K562 (cell line): ENCODE measurements at places on chromosomes 13 and 19. TPM values are rescaled to one million over a fixed set of nuclear protein-coding genes. Genes with fewer than 3 reads are reported as not detected.

- no peak overlapping the region for H3K4me3 ChIP-seq
- no peaks in the 10 kb centered on the region for H3K27me3 ChIP-seq
- no peak for DNase-seq
- no peaks in the 10 kb centered on the region for H3K36me3 ChIP-seq
- no peaks in the 10 kb centered on the region for H3K4me1 ChIP-seq
Observed at GRCh38 chr13:40283666-40284065, 382.8 kb downstream of the FOXO1 start.

- no peaks in the 10 kb centered on the region for H3K27me3 ChIP-seq
- H3K27ac ChIP-seq: no peak overlapping the region
- peaks cover 4% of the 10 kb centered on the region; the same call in 2 of the 3 replicates for H3K4me1 ChIP-seq
Observed at GRCh38 chr19:18167975-18168645, 5.5 kb upstream of the IFI30 start.

DNA sequence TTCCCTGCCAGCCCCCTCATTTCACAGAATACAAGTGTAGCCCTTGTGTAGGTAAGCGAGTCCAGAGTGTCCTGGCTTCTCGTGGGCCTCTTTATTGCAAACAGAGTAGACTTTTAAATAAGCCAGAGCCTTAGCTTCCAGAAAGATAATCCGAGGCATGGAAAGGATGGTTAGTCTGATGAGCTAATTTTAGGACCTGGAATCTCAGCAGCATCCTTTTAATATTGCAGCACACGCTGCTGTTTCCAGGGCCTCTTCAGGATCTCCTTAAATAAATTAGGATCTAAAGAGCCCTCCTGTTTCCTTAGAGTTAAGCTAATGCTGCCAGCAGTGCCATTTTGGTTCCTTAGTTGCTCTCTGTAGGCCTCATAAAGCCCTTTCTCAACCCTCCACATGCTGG is 99.2 kb downstream of the RFC3 start:
- H3K4me3 ChIP-seq: no peak overlapping the region
- no peak overlapping the region for H3K27ac ChIP-seq
- H3K27me3 ChIP-seq: no peaks in the 10 kb centered on the region
- H3K36me3 ChIP-seq: no peaks in the 10 kb centered on the region
- no peak for DNase-seq

ICAM3 gene
- 29.7 and 31.1 TPM in 2 replicates for polyA plus RNA-seq

PLK5 gene
- 0.07 and 0.27 TPM in 2 replicates for polyA plus RNA-seq

COL5A3 gene
- polyA plus RNA-seq: 0.01 TPM in 1 of 2 replicates, not detected in the other

DNA sequence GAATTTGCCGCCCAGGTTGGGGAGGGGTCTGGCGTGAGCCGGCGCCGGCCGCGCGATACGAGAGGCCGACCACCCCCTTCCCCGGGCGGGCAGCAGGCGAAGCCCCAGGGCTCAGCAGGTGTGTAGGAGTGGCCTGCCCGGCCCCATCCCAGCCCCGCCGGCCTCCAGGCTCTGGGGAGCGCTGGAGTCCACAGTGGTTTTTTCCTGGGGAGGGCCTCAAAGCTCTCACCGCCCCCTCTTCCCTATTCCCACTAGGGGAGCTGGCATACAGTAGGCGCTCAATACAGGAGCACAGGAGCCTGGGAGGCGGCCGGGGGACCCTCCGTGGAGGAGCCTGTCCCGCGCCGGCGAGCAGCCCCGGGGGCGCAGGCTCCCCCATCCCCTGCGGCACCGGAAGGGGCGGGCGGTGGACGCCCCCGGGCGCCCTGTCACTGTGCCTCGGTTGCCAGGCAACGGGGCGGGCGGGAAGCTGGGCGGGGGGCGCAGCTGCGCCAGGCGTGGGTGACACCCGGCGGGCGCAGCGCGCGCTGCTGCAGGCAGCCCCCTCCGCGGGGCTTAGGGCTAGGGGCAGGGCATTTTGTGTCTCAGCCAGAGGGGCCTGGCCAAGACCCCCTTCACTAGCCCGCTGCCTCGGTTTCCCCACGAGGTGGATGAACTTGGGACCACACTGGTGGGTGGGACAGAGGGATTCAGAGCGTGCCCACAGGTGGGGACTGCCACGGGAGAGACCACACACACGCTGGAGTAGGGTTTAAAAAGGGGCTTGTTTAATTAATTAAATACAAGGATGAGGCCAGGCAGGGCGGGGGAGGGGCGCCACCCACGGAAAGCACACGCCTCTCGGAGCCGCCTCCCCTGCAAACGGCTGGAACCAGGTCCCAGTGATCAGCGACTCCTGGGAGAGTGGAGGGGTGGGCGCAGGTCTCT is 3.6 kb upstream of the REXO1 start:
- peaks cover 82% of the 10 kb centered on the region for H3K4me1 ChIP-seq
- peak overlapping the region; percentile 63; the same call in 1 of the 3 replicates for H3K27ac ChIP-seq
- H3K27me3 ChIP-seq: no peaks in the 10 kb centered on the region
- no peak for DNase-seq
- no peak overlapping the region for H3K4me3 ChIP-seq

GRCh38 chr19:55353803-55354697 is 469 bp downstream of the COX6B2 start:
- peaks cover 50% of the 10 kb centered on the region for H3K4me1 ChIP-seq
- no peaks in the 10 kb centered on the region for H3K36me3 ChIP-seq
- peak overlapping the region; percentile 49; the same call in 2 of the 3 replicates for H3K27ac ChIP-seq
- H3K4me3 ChIP-seq: peak overlapping the region; percentile 64
- peak; percentile 97 for DNase-seq

BCL2L12 gene
- polyA plus RNA-seq: 263 and 282 TPM in 2 replicates

GRCh38 chr19:8221161-8221560 is 12.0 kb downstream of the CERS4 start:
- H3K27ac ChIP-seq: no peak overlapping the region
- no peak overlapping the region for H3K4me3 ChIP-seq
- H3K4me1 ChIP-seq: no peaks in the 10 kb centered on the region
- peaks cover 11% of the 10 kb centered on the region; the same call in 2 of the 3 replicates for H3K27me3 ChIP-seq
- DNase-seq: no peak

CTXN1 gene
- 9.2 and 14.5 TPM in 2 replicates for polyA plus RNA-seq

DNA sequence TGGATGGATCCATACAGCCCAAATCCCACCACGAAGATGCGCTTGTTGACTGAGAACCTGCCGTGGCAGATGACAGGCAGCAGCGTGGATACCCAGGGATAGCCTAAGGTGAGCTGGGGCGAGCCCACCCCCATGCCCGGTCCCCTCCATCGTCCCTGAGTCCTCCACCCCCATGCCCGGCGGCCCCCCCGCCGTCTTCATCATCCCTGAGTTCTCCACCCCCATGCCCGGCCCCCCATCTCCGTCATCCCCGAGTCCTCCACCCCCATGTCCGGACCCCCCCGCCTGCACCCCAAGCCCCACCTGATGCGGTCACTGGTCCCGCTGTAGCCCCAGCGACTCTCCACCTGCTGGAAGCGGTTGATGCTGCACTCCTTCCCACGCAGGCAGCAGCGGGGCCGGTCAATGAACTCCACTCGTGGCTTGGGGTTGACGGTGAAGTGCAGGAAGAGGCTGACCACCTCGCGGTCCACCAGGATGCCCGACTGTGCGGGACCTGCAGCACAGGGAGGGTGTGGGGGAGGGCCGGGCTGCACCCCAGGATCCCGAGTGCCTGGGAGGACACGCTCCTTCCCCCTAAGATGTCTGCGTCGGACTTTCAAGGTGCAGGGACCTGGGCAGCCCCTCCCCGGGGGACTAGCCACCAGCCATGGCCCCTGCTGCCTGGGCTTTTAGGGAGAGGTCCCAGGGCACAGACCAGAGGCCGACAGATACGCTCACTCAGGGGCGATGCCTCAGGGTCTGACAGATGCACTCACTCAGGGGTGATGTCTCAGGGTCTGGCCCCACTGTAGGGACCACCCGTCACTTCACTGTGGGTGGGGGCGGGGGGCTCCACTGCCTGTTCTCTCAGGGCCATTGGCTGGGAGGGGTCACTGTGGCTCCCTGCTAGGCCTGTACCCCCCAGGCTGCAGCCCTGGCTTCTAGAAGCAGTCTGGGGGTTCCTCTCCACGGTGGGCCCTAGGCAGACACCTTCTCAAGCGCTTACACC is 28.0 kb downstream of the BTBD2 start:
- no peaks in the 10 kb centered on the region for H3K27me3 ChIP-seq
- no peak overlapping the region for H3K4me3 ChIP-seq
- peak; percentile 23 for DNase-seq
- H3K4me1 ChIP-seq: no peaks in the 10 kb centered on the region
- peaks cover 37% of the 10 kb centered on the region; the same call in 1 of the 3 replicates for H3K36me3 ChIP-seq

DNA sequence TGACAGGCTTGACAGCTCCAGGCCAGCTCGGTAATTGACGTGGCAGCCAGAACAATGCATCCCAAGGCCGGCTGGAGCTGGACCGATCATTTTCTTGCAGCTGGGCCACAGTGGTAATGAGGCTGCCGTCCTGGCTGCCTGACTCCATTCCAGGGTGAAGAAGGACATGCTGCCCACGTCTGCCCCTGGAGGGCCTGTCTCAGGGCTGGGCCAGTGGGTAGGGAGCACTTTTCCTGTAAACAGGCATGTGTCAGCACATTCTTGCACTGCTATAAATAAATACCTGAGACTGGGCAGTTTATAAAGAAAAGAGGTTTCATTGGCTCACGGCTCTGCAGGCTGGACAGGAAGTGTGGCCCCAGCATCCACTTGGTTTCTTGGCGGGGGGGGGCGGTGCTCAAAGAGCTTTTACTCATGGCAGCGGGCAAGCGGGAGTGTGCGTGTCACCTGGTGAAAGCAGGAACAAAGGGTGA is 38.1 kb upstream of the KCTD15 start:
- no peak overlapping the region for H3K27ac ChIP-seq
- no peaks in the 10 kb centered on the region for H3K4me1 ChIP-seq
- no peak overlapping the region for H3K4me3 ChIP-seq
- H3K36me3 ChIP-seq: no peaks in the 10 kb centered on the region
- no peak for DNase-seq

ETV2 gene
- 2.4 and 2.6 TPM in 2 replicates for polyA plus RNA-seq

DNA sequence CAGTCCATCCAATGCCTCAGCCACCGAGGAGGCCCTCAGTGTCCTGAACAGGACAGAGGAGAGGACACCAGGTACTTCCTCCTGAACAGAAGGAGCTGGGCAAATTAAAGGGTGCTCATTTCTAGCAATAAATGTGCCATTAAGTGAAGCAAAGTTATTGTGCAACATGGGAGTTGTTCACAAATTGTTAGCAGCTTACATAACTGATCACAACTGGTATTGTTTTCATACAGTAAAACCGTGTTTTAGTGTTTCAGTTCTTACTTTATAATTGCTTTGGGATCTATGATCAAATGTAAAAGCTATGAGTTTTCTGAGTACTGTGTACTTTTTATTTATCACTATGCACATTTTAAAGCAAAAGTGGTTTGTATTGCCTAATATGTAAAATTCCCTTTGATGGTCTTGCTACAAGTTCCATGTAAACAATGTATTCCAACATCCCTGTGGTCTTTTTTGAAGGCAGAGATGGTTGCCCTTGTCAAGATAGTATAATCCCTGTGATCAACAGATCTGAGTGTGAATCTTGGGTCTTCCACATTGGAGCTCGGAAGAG is 263.1 kb downstream of the FGF14 start:
- H3K27me3 ChIP-seq: no peaks in the 10 kb centered on the region
- no peak overlapping the region for H3K27ac ChIP-seq
- H3K36me3 ChIP-seq: no peaks in the 10 kb centered on the region
- H3K4me1 ChIP-seq: no peaks in the 10 kb centered on the region

DNA sequence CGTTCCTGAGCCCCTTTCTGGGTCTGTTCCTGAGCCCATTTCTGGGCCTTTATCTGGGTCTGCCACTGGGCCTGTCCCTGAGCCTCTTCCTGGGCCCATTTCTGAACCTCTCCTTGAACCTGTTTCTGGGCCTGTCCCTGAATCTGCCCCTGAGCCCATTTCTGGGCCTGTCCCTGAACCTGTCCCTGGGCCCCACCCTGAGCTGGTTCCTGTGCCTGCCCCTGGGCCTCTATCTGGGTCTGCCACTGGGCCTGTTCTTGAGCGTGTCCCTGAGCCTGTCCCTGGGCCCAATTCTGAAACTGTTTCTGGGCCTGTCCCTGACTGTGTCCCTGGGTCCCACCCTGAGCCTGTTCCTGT is 40.4 kb upstream of the GRTP1 start:
- DNase-seq: no peak
- peaks cover 92% of the 10 kb centered on the region for H3K27me3 ChIP-seq
- no peaks in the 10 kb centered on the region for H3K4me1 ChIP-seq
- H3K36me3 ChIP-seq: no peaks in the 10 kb centered on the region

- peaks cover 28% of the 10 kb centered on the region; the same call in 1 of the 3 replicates for H3K36me3 ChIP-seq
- DNase-seq: no peak
- H3K27me3 ChIP-seq: no peaks in the 10 kb centered on the region
- no peak overlapping the region for H3K27ac ChIP-seq
Observed at GRCh38 chr19:45136507-45137178, 24.1 kb downstream of the NKPD1 start.

DNA sequence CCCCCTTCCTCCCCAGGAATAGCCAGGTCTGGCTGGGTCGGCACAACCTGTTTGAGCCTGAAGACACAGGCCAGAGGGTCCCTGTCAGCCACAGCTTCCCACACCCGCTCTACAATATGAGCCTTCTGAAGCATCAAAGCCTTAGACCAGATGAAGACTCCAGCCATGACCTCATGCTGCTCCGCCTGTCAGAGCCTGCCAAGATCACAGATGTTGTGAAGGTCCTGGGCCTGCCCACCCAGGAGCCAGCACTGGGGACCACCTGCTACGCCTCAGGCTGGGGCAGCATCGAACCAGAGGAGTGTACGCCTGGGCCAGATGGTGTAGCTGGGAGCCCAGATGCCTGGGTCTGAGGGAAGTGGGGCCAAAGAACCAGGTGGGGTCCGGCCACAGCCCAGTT is 3.2 kb downstream of the KLK2 start:
- no peak overlapping the region for H3K4me3 ChIP-seq
- peaks cover 18% of the 10 kb centered on the region for H3K4me1 ChIP-seq
- H3K27me3 ChIP-seq: peaks cover 56% of the 10 kb centered on the region
- no peak overlapping the region for H3K27ac ChIP-seq
- DNase-seq: no peak
- H3K36me3 ChIP-seq: no peaks in the 10 kb centered on the region

ERFL gene
- 0.31 and 0.33 TPM in 2 replicates for polyA plus RNA-seq

ZNF829 gene
- polyA plus RNA-seq: 0.01 and 0.03 TPM in 2 replicates
